ENCODE measurements at places on chromosomes 16 and 17.
A peak's percentile ranks its signal among the peaks of the same experiment; 100 is the strongest.

DNA sequence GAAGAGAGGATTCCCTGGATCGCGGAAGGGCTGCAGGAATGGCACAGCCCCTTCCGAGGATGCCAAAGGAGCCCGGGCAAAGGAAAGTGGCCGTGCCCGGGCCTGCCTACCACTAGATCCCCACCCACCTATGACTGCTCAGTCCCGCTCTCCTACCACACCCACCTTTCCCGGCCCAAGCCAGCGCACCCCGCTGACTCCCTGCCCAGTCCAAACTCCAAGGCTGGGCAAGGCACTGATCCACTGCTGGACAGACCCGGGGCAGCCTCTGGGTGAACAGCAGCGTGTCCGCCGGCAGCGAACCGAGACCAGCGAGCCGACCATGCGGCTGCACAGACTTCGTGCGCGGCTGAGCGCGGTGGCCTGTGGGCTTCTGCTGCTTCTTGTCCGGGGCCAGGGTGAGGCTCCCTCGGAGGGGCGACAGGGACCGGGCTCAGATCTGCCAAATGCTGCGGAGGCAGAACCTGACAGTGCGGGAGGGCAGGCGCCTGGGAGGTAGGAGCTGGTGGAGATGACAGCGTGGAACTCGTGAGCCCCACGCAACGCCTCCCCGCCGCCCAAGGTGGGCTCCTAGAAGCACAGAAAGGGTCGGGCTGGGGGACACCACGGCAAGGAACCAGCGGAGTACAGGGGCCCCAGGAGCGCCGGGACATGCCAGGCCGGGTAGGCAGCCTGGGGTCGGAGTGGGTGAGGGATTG is at the start of gene CES2:
Gene CES2, plus strand, starts transcription at position 203 of the 698 bp plus-strand sequence. Its CDS starts 120 bp downstream, at position 323.
- no peak for DNase-seq

- DNase-seq: no peak
Measured at GRCh38 chr17:3697103-3697476, 1.1 kb upstream of the P2RX5 start.

GRCh38 chr17:77354670-77355455 is 214.1 kb downstream of the SEC14L1 start:
- DNase-seq: no peak

- DNase-seq: no peak
Measured at GRCh38 chr16:49605536-49606254, 232.1 kb downstream of the C16orf78 start.

- DNase-seq: peak; percentile 53
Measured at GRCh38 chr16:87926246-87927194, 9.8 kb downstream of the CA5A start.
